Common myeloid progenitor, CD34-positive (primary cell): ENCODE measurements at places on chromosomes 5 and 9.

DNA sequence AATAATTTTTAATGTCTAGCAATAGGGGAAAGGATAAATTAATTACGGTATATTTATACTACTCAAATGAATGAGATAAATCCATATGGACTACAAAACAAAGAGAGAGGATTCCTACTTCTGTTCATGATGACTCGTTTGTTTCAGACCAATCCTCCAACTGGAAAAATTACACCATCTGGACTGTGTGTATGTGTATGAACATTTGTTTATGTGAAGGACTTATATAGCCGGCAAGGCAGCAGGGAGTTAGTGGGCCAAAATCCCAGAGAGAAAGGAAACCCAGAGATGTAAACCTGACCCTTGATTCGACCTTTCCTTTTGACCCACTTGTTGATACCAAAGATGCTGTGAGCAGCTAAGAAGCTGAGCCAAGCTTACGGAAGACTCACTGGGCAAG, 20.1 kb downstream of the PDE6A start:
- H3K27me3 ChIP-seq = no peaks in the 10 kb centered on the region
- no peaks in the 10 kb centered on the region for H3K36me3 ChIP-seq
- no peak overlapping the region for H3K27ac ChIP-seq
- no peaks in the 10 kb centered on the region for H3K4me1 ChIP-seq
- DNase-seq = no peak

GRCh38 chr5:78958672-78959445, 26.3 kb downstream of the ARSB start:
- H3K27me3 ChIP-seq = no peaks in the 10 kb centered on the region
- no peak overlapping the region for H3K4me3 ChIP-seq
- DNase-seq = no peak
- no peaks in the 10 kb centered on the region for H3K4me1 ChIP-seq
- H3K36me3 ChIP-seq = no peaks in the 10 kb centered on the region
- H3K27ac ChIP-seq = no peak overlapping the region

DNA sequence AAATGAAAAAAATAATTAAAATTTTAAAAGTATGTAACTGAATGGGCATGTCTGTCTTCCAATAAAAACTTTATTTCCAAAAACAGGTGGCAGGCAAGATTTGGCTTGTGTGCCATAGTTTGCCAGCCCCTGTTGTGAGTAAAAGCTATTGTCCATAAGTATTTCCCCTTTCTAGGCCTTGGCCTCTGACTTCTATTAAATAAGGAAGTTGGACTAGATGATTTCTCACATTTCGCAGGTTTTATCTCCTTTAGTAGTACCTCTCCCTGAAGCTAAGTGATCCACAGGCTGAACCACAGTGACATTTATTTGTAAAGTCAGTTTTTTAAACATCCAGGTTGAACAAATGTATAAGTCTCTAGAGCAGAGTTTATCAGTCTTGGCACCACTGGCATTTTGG, 41.3 kb downstream of the RECK start:
- no peak overlapping the region for H3K4me3 ChIP-seq
- no peaks in the 10 kb centered on the region for H3K27me3 ChIP-seq
- no peak overlapping the region for H3K27ac ChIP-seq
- H3K36me3 ChIP-seq = peaks cover 4% of the 10 kb centered on the region

- H3K4me3 ChIP-seq = no peak overlapping the region
- peaks cover 8% of the 10 kb centered on the region for H3K4me1 ChIP-seq
- H3K27ac ChIP-seq = no peak overlapping the region
- peak; percentile 73 for DNase-seq
These were observed 50.6 kb downstream of the DEPDC1B start for GRCh38 chr5:60649288-60649917.

GRCh38 chr5:143749581-143750205, 62.3 kb upstream of the HMHB1 start:
- no peaks in the 10 kb centered on the region for H3K27me3 ChIP-seq
- H3K4me3 ChIP-seq = no peak overlapping the region
- no peaks in the 10 kb centered on the region for H3K4me1 ChIP-seq
- no peak for DNase-seq

- DNase-seq = peak; percentile 50
- no peaks in the 10 kb centered on the region for H3K4me1 ChIP-seq
- H3K36me3 ChIP-seq = no peaks in the 10 kb centered on the region
- H3K27me3 ChIP-seq = no peaks in the 10 kb centered on the region
- no peak overlapping the region for H3K27ac ChIP-seq
These were observed 81.2 kb upstream of the UBTD2 start for GRCh38 chr5:172364773-172365172.

DNA sequence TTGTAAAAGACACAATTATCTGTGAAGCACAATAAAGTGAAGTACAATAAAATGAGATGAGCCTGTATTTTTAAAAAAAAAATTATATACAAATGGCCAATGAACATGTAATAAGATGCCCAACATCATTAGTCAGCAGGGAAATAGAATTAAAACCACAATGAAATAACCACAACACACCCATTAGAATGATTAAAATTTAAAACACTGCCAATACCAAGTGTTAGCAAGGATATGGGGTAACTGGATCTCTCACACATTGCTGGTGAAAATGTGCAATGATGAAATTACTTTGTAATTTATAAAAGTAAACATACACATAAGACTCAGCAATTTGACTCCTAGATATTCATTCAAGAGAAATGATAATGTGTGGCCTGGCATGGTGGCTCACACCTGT, 62.8 kb downstream of the SHOC1 start:
- H3K27ac ChIP-seq = no peak overlapping the region
- DNase-seq = no peak
- H3K27me3 ChIP-seq = no peaks in the 10 kb centered on the region
- H3K4me3 ChIP-seq = no peak overlapping the region
- no peaks in the 10 kb centered on the region for H3K4me1 ChIP-seq

DNA sequence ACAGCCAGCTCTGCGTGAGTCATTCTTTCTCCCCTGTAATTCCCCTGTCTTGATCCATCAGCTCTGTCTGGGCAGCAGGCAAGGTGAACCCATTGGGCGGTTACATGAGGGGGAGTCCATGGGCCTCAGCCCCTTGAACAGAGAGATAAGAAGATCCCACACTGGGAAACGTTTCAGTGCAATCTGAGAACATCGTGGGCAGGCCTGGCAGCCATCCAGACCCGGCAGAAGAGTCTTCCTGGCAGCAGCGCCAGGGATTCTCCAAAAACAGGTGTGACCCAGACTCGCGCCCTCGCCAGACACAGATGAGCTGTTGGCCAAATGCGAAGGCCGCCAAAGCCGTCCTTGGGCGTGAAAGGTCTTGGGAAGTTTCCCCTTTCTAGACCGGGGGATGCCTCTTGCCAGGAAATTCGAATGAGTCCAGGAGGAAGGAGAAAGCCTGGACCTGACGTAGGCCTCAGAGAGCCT, 6.4 kb upstream of the SLC12A7 start:
- H3K4me3 ChIP-seq = no peak overlapping the region
- H3K27ac ChIP-seq = no peak overlapping the region
- H3K27me3 ChIP-seq = no peaks in the 10 kb centered on the region
- no peaks in the 10 kb centered on the region for H3K4me1 ChIP-seq

DNA sequence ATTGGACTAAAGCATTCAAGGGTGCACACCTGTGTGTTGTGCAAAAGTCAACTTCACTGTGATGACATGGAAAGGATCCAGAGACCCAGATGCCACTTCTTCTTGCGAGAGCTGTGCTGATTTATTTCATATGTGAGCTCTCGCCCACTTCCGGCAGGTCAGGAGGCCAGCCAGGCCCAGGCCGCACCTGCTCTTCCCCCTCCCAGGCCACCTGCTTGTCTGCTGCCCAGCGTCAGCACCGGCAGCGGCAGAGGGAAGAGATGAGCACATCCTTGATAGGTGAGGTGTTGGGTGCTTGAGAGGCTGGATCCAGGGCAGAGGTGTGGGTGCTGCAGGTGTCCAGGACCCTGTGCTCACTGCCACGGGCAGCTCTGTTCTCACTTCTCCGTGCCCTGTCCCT, 242.9 kb downstream of the FANCC start:
- H3K4me3 ChIP-seq = no peak overlapping the region
- DNase-seq = no peak
- H3K27me3 ChIP-seq = no peaks in the 10 kb centered on the region
- no peak overlapping the region for H3K27ac ChIP-seq
